ENCODE measurements at places on chromosomes 3 and 15.

- no peak for DNase-seq
Observed at GRCh38 chr15:70269991-70270751, 172.5 kb upstream of the TLE3 start.

GRCh38 chr15:57503911-57504598, 87.6 kb upstream of the MYZAP start:
- DNase-seq = no peak

- no peak for DNase-seq
Observed at GRCh38 chr3:133945381-133946095, 49.9 kb upstream of the RAB6B start.

DNA sequence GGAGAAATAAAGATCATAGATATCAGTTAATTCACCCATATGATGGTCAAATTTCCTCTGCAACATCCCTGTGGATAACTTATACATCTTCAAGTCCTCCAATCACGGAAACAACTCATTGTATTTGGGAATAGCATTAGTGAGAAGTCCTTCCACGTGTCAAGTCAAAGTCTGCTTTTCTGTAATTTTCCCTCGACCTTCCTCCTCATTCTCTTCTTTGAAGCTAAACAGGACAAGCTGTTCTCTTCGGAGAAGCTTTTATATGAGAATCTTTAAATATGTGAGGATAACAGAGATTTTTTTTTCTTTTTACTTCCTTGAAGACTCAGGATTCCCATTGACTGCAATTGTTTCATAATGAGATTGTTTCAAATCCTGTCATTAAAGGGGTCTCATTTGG, 230.4 kb downstream of the ZPLD1 start:
- no peak for DNase-seq

DNA sequence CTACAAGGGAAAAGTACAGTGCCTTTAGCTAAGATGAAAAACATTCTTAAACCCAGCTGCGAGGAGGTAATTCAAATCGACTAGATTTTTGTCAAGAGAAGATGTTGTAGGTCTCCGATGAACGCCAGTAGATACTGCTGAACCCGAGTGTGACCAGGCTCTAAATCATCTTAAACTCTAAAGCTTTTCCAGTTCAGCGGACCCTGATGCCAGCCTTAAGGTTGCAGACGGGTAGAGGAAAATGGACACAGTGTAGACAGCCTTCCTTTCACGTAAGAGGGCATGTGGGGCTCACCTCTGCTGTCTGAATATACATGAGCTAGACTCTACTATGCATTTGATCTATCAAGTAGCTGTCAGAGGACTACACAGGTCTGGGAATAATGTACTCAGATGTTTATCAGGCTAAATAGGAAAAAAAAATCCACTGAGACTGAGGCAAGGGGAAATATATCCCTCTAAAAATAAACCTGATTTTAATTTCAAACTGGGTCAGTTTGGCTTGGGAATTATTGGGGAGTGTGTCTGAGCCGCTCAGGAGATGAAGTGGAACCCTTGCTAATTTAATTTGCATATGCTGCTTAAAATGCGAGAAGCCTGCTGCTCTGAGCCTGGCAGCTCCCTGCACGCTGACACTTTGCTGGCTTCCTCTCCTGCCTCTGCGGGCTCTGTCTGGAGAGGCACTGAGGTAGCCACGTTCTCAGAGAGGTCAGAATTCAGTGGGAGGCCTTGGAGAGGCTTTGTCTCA, 151.9 kb downstream of the CADPS start:
- no peak for DNase-seq

GRCh38 chr3:82462977-82463376, 701.5 kb upstream of the GBE1 start:
- DNase-seq = no peak

DNA sequence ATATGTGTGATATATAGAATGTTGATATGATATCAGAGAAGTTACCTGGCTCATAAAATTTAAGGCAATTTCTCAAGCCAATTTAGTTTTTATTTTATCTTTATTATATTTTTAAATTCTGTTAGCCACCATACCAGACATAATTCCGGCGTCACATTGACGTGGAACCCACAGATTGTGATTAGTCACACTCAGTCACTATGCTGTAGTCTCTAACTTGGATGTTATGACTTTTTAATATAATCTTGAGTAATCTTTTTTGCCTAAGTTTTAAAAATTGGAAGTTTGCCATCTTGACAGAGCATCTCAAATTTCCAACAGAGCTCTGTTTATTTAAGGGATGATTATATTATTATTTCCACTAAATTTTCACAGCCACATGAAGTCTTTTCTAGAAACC, 9.7 kb upstream of the DCLK3 start:
- DNase-seq = no peak

GRCh38 chr3:4757575-4758248, 221.5 kb upstream of the BHLHE40 start:
- DNase-seq = no peak

DNA sequence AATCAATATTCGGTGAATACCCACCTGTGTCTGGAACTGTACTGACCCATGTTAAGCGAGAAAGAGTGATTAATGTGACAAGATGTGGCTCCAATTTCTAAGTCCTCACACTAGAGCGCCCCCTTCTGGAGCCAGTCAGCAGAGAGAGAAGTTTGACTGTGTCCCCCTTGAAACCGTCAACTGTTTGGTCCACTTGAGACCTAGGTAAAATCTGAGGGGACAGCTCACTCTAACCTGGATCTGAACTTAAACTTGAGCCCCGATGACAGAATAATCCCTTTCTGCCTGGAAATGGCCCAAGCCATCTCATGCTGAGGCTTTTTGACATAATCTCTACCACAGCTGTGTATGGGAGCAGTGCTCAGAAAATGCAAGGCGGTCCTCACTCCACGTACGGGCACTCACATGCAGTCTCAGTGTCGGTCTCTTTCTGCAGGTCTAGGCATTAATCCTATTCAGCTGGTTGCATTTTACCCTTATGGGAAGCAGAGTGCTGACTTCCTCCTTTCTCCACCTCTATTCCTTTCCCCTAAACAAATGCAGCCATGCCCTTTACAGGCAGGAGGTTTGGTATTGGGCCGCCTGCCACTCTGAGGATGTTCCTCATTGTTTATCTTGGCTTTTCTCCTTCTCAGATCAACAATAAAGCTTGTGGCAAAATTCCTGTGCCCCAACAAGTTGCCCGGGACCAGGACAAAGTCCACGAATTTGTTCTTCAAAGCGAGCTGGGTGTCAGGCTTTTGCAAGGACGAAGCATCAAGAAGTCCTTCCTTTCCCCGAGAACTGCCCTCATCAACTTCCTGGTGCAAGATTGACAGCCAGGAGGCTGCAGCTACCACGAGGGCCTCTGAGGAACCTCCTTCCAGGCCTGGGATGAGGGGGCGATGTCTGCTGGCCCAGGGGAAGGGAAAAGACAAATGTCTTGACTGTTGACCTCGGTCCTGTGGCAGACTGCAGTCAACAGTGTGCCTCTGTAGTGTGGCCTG, 47.5 kb upstream of the LIMD1 start:
- no peak for DNase-seq

- no peak for DNase-seq
Observed at GRCh38 chr3:50003216-50003615, 63.3 kb downstream of the RBM6 start.

DNA sequence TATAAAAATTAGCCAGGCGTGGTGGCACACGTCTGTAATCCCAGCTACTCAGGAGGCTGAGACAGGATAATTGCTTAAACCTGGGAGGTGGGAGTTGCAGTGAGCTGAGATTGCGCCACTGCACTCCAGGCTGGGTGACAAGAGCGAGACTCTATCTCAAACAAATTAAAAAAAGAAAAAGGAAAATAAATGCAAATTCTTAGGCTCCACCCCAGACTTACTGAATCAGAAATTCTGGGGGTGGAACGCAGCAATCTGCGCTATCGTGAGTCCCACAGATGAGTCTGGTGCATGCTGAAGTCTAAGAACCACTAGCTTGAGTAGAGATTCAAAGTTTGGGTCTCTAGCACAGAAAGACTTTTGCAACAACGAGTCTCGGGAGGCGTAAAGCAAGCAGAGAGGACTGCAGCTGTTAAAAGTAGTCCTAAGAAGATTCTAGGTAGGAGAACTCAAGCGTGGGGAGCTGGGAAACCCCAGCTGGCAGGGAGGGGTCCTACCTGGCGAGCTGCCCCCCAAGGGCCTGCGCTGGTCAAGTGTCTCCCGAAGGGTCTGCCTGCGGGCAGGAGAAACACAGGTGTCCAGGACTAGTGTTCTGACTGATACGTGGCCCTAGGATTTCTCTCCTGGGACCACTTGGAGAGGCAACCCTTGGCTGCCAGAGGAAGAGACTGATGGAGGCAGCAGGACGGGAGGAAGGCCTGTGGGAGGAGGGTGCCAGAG, 21.9 kb downstream of the CEP19 start:
- DNase-seq = no peak

- DNase-seq = no peak
Observed at GRCh38 chr15:57747206-57747896, 40.8 kb downstream of the POLR2M start.

GRCh38 chr3:111921181-111921580, 57.6 kb upstream of the ABHD10 start:
- no peak for DNase-seq

GRCh38 chr3:38758557-38758956, 57.5 kb downstream of the SCN10A start:
- no peak for DNase-seq

GRCh38 chr3:190017521-190018288, 103.0 kb downstream of the P3H2 start:
- no peak for DNase-seq

DNA sequence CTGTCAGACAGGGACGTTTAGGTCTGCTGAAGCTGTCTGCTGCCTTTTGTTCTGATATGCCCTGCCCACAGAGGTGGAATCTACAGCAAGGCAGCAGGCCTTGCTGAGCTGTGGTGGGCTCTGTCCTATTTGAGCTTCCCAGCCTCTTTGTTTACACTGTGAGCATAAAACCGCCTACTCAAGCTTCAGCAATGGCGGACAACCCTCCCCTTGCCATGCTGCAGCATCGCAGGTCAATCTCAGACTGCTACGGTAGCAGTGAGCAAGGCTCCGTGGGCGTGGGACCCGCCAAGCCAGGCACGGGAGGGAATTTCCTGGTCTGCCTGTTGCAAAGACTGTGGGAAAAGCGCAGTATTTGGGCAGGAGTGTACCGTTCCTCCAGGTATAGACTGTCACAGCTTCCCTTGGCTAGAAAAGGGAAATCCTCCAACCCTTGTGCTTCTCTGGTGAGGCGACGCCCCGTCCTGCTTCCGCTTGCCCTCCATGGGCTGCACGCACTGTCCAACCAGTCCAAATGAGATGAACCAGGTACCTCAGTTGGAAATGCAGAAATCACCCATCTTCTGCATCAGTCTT, 71.4 kb downstream of the SPSB4 start:
- no peak for DNase-seq

GRCh38 chr3:130604806-130605205, 87.8 kb downstream of the COL6A6 start:
- no peak for DNase-seq

DNA sequence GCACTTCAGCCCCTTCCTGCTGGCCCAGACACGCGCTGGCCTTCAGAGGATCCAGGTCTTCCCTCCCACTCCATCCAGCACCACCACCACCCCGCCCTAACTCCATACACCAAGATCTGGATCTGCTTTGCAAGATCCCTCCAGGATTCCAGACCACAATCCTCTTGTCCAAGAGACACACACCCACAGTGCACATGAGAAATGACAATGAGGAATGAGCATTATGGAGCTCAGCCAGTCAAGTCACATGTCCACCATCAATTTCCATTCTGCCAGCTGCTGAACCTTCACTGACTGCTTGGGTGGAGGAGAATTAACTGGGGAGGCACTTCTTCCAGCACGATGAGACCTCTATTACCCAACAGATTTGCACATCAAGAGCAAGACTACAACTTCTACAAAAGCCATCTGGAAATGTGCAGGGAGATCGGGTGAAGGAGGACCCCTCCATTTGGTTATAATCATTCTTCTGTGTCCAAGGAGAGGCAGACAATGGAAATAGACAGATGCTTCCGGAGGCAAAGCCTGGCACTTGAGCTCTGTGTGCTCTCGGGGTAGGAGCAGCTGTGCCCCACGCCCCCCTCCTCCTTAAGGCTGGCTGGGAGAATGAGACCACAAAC, 12.3 kb upstream of the SPATA12 start:
- no peak for DNase-seq

- no peak for DNase-seq
Observed at GRCh38 chr3:48652923-48653715, 9.6 kb downstream of the CELSR3 start.

DNA sequence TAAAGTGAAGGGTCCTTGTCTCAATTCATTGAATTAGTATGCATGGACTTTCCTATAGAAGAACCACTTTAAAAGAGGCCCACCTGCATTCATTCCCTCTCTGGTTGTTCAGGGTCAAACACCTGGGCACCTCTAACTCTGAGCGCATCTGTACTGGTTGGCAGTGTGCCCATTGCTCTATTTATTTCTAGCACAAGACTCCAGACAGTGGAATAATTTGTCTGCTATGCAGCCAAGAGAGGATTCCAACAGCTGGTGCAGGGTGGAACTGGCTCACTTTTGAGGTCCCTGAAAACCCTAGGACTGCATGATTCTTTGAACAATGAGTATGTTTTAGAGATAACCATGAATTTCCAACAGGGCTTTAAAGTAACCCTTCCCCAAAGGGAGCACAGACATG, 57.9 kb downstream of the CCDC33 start:
- no peak for DNase-seq

DNA sequence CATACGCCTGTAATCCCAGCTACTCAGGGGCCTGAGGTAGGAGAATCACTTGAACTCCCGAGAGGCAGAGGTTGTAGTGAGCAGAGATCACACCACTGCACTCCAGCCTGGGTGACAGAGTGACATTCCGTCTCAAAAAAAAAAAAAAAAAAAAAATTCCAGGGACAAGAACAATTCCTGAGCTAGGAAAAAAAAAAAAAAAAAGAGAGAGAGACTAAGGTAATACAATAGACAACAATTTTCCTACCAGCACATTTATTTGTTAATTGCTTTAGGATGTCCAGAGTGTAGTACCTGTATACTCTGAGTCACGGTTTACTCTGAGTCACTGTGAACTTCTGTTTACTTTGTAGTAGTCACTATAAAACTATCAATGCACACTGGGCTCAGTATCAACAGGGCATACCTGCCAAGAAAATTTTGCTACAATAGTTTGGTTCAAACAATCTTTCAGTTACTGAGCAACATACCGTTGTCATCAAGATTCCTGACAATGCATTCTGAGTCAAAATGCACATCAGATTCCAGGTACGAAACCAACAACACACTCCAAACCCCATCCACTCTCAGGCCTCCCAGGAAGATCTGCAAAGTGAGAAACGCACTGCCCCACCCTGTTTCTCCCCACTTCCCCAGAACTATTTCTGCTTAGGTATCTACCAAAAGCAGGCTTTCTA, 28.3 kb downstream of the IGF2BP2 start:
- DNase-seq = no peak

- no peak for DNase-seq
Observed at GRCh38 chr15:76967067-76967466, 27.9 kb upstream of the PSTPIP1 start.

DNA sequence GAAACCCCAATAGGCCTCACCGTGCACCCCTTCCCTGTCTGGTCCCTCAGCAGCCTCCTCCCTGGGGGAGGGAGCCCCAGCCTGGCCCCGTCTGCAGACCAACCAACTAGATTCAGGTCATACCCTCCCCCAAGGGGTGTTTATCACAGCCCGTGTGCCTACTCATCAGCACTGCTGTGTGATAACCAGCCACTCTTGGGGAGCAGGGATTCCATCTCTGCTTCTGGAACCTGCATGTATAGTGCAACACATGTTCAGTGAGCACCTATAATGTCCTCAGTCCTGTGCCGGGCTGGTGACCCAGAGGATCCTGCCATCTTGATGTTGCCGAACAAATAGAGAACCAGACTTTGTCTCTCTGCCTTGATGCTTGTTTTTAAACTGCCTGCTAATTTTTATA, 6.6 kb upstream of the SLCO2A1 start:
- no peak for DNase-seq

GRCh38 chr3:109559389-109559788, 222.0 kb upstream of the DPPA4 start:
- no peak for DNase-seq

Data from stimulated activated CD8-positive, alpha-beta memory T cell treated with anti-CD3 and anti-CD28 coated beads, Interleukin-7, amount 100 ng/mL, for 1 hour (primary cell).